ENCODE measurements at places on chromosomes 1 and 21. TPM values are rescaled to one million over a fixed set of nuclear protein-coding genes. Genes with fewer than 3 reads are reported as not detected.
A peak's percentile ranks its signal among the peaks of the same experiment; 100 is the strongest.

DNA sequence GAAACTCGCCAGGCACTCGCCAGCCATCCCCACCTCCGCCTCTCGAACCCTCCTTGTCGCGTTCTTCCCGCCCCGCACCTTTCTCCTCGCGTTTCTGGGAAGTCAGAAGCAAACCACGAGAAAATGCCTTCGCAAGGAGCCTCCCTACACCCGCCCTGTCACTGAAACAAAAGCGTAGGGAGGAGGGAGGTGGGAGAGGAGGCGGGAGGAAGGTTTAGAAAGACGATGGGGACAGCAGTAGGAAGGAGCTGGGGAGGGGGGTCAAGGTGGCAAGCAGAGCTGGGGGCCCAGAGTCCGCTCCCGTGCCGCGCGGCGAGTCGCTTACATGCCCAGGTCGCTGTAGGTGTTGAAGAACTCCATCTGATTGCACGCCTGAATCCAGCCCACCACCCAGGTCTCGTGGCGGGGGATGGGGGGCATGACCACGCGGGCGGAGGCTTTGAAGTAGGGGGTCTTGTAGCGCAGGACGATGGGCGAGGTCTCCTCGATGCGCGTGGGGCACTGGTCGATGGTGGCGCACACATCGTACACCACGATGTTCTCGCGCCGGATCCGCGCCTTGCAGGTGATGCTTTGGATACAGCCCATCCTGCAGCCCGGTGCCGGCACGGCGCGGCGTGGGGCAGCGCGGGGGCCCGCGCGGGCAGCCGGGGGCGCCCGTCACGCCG, 1.0 kb downstream of the FAM78B start:
- H3K4me3 ChIP-seq: peak overlapping the region; percentile 80
- H3K36me3 ChIP-seq: no peaks in the 10 kb centered on the region
- no peak overlapping the region for H3K27ac ChIP-seq
- peaks cover 14% of the 10 kb centered on the region for H3K4me1 ChIP-seq
- DNase-seq: peak; percentile 39
- H3K27me3 ChIP-seq: peaks cover 55% of the 10 kb centered on the region

- no peak for DNase-seq
Measured at GRCh38 chr1:207848234-207848633, 62.7 kb downstream of the CD34 start.

The HHIPL2 gene
- 0.19 TPM for total RNA-seq

The KCNE1 gene
- 0.33 TPM for total RNA-seq

DNA sequence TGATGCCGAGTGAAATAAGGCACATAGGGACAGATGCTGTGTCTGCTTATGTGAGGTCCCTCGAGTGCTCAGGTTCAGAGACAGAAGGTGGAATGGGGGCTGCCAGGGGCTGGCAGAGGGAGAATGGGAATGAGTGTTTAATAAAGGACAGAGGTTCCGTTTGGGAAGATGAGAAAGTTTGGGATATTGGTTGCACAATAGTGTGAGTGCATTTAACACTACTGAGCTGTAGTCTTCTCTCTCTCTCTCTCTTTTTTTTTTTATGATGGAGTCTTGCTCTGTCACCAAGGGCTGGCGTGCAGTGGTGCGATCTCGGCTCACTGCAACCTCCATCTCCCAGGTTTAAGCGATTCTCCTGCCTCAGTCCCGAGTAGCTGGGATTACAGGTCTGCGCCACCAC, 44.9 kb downstream of the TRAPPC10 start:
- no peaks in the 10 kb centered on the region for H3K27me3 ChIP-seq
- no peak overlapping the region for H3K4me3 ChIP-seq
- peaks cover 11% of the 10 kb centered on the region for H3K4me1 ChIP-seq
- no peak for DNase-seq

GRCh38 chr21:45326169-45326851, 38.6 kb upstream of the POFUT2 start:
- no peaks in the 10 kb centered on the region for H3K4me1 ChIP-seq
- no peaks in the 10 kb centered on the region for H3K36me3 ChIP-seq
- no peak overlapping the region for H3K27ac ChIP-seq
- no peak overlapping the region for H3K4me3 ChIP-seq
- H3K27me3 ChIP-seq: peaks cover 5% of the 10 kb centered on the region

The FAM72D gene
- 11.6 TPM for total RNA-seq

DNA sequence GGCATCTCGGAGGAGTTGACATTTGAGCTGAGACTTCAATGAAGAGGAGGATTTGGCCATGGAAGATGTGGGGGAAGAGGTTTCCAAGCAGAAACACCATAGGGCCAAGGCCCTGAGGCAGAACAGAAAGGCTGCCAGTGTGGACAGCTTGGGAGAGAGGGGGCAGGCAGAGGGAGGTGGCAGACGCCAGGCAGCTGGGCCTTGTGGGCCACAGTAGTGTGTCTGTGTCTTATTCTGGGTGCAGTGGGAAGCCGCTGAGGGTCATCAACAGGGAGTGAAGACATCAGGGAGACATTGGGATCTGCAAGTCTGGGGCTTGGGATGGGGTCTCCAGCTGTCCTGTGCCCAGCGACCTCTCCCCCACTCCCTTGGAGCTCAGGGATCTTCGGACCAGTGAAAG, 96.8 kb downstream of the LACTBL1 start:
- no peak overlapping the region for H3K27ac ChIP-seq
- no peaks in the 10 kb centered on the region for H3K36me3 ChIP-seq
- no peaks in the 10 kb centered on the region for H3K4me1 ChIP-seq

The MORC3 gene
- total RNA-seq: 53.7 TPM

DNA sequence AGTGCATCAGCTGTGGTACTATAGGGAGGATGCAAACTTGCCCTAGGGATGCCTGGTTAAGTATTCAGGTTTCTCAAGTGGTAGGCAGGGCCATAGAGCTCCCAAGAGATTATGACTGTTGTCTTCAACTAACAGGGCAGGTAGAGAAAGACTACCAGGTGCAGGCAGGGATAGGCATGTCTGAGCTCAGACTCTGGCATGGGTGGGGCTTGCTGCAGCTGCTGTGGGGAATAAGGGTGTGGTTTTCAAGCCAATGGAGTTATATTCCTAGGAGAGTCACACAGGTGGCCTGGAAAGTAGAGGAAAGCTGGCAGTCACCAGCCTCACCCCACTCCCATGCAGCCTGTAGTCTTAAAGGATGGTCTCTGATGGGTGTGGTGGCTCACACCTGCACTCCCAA, 673.4 kb upstream of the ADGRL4 start:
- no peak for DNase-seq
- no peak overlapping the region for H3K4me3 ChIP-seq
- H3K36me3 ChIP-seq: no peaks in the 10 kb centered on the region
- H3K27me3 ChIP-seq: no peaks in the 10 kb centered on the region
- H3K4me1 ChIP-seq: no peaks in the 10 kb centered on the region

The WDR64 gene
- total RNA-seq: 0.99 TPM

DNA sequence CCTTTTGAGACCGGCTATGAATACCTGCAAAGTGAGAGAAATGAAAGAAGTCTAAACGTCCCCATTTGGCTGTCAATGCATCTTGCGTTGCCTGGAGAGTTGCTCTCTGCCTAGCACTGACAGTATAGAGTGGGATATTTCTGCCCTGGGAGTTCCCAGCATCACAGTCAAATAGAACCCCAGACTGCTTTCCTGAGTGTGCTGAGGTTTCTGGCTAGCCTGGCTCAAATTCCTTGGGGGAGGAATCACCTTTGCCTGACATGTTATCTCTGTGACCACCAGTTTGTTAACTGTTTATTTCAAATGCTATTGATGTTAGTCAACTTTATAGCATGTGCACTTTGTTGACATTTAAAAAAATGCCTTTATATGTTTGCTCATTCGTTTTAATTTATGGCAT, 212.0 kb upstream of the FAM78B start:
- no peak overlapping the region for H3K27ac ChIP-seq
- no peaks in the 10 kb centered on the region for H3K36me3 ChIP-seq
- H3K4me1 ChIP-seq: no peaks in the 10 kb centered on the region
- DNase-seq: no peak

The TMEM200B gene
- not detected for total RNA-seq

GRCh38 chr1:33298623-33299277, 22.1 kb downstream of the A3GALT2 start:
- H3K4me3 ChIP-seq: no peak overlapping the region
- peaks cover 27% of the 10 kb centered on the region for H3K36me3 ChIP-seq

GRCh38 chr21:45219517-45219916, 68.2 kb downstream of the POFUT2 start:
- H3K36me3 ChIP-seq: peaks cover 27% of the 10 kb centered on the region
- no peak overlapping the region for H3K4me3 ChIP-seq
- no peak overlapping the region for H3K27ac ChIP-seq
- no peak for DNase-seq
